Stimulated activated CD8-positive, alpha-beta memory T cell treated with anti-CD3 and anti-CD28 coated beads, Interleukin-15, amount 100 ng/mL, for 4 hours (primary cell): ENCODE measurements at places on chromosomes 16 and 17.

DNA sequence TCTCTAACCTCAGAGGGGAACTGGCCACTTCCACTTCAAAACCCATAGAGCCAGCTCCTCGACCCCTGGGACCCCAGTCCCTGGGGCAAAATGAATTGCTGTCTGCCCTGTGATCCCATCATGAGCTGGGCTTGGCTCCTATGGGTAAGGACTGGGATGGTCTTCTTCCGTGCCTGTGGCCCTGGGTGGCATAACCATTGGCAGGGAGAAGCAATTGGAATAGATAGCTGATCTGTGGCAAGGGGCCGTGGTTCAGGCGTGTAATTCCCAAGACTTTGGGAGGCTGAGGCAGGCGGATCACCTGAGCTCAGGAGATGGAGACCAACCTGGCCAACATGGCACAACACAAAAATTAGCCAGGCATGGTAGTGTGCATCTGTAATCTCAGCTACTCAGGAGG lies 4.3 kb downstream of the SULT1A2 start:
- DNase-seq, result no peak

DNA sequence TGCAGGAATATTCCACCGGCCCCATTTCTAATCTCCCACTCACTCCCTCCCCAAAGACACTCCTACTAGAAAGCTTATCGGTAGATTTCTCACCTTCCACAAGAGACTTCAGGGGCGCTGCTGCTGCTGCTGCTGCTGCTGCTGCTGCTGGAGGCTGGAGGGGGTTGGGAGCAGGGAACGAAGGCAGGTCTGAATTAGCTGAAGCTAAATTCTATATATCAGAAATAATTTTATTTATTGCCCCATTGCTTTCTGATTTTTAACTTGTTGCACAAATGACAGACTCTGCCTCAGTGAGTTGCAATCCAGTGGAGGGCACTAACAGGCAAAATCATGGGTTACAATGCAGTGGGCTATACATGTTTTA lies 25.8 kb upstream of the HLF start:
- DNase-seq, result no peak

GRCh38 chr17:78935419-78936323 lies 10.5 kb upstream of the TIMP2 start:
- DNase-seq, result no peak

DNA sequence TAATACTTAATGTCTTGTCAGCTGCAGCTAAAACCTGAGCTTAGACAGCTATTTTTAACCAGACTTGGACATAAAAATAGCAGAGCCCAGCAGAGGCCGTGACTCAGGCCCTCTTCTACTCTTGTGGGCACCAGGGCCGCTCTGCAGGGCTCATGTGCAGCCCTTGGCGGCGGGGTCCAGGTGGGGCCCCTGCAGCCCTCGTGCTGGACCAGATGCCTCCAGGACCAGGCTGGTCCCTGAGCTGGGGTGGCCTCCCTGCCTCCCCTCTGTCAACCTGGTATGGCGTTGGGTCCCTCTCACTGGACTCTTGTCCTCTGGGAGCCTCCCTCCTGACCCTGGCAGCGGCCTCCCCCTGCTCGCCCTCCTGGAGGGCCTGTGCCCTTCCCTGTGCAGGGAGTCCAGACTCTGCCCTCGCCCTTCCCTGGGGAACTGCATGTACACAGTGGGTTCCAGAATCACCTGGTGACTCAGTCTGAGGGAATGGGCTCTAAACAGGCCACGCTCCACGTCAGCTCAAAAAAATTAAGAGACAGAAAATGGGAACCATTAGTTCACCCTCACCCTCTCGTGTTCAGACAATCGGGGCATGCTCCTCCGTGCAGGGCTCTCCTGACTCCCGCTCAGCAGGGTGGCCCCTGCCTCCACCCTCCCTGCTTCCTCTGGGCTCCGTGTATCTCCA lies 9.7 kb downstream of the CDK5R1 start:
- DNase-seq, result no peak

- DNase-seq, result no peak
These were observed 24.9 kb upstream of the RHOT1 start for GRCh38 chr17:32117399-32117798.

- no peak for DNase-seq
These were observed 1.2 kb downstream of the EPN3 start for GRCh38 chr17:50533720-50534148.

- DNase-seq, result no peak
These were observed 10.0 kb upstream of the COPRS start for GRCh38 chr17:31869031-31869430.

DNA sequence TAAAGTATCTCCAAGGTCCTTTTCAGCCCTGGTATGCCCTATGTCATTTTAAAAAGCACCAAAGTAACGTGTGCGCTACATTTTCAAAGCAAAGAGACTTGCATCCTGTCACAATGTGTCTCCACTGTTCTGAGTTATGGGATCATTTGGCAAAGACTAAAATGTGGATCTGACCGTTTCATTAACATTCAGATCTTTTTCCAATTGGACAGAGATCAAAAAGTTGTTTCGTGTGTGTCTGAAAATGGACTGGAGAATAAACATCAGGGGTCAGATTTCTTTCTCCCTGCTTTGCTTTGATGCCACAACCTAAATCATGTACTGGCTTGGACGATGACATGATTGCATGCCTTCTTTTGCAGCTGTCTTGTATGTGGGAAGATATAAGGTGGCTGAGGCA lies 136.0 kb upstream of the NOG start:
- no peak for DNase-seq

- no peak for DNase-seq
These were observed 140.0 kb downstream of the CHD9NB start for GRCh38 chr16:52912565-52913173.

DNA sequence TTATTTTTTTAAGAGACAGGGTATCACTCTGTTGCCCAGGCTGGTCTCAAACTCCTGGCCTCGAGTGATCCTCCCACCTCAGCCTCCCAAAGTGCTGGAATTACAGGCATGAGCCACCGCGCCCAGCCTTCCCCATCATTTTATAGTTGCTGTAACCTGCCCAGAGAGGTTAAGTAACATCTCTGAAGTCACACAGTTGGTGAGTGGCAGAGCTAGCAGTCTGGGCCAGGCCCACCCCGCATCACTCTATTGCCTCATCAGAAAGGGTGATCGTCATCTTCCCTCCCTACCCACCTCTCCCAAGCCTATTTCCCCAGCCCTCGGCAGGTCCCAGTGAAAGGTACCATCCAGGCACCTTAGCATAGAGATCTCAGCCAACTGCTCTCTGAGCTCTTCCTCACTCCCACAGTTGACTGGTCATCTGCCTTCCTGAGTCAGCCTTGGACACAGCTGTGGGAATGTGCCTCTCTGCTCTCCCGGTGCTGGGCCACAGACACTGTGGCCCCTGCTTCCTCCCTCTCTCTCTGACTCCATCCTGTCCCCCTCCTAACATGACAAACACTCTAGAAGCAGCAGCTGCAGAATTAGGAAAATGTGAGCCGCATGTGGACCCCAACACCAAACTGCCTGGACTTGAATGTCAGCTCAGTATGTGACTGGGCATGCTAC lies 57.1 kb downstream of the SCNN1B start:
- no peak for DNase-seq

DNA sequence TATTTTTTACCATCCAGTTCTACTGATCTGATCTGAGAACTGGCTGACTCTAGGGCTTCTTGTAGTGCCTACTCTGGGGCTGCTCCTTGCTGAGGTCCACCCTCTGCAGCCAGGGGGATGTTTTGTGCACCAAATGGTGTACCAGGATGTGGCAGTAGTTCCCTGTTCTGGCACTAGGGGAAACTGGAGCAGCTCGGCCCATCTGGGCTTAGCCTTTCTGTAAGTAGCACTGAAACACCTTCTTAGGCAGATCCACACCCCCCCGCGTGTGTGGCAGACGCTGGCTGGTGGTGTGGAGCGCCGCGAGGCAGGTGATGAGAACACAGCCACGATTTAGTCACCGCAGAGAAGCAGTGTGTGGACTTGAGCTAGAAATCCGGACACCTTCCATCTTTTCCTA lies 17.0 kb downstream of the DUSP14 start:
- DNase-seq, result no peak

DNA sequence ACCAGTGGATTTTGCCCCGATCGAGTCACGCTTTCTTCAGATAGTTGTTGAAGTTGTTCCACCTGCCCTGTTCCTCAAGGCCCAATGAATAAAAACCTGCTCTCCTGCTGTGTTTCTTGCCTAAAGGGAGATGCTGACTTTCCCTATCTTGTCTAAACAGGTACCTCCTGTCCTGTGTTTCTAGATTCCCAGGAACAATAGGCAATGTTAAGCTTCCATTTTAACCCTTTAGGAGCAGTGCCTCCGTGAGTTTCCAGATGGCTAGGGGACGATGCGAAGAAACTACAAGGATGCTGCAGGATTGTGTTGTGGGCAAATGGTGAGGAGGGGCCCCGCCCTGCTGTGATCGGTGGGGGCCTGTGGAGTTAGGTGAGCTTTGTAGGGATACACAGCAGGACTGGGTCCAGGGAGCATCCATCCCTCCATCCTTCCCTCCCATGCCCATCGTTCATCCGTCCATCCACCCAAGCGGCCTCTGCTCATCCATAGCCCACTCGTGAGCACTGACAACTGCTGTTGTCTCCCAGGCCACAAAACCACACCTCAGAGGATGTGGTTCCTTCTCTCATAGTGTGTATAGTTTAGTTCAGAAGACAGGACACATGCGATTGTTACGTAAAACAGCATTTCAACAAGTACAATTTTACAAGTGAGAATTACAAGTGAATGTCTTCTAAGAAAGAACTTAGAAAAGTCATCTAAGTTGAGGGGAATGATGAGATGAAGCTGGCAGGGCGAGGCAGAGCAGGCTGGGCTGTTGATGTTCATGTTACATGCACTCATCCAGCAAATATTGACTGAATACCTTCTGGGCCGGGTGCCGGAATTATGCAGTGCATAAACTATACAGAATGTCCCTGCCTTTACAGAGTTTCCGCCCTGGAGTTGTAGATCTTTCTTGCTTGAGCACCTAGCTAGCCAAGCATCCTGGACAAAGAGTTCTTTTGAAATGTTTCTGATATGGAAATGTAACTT lies 5.2 kb downstream of the ARSG start:
- DNase-seq, result no peak

- DNase-seq, result no peak
These were observed 206.1 kb downstream of the HAPSTR1 start for GRCh38 chr16:9297437-9298113.

- DNase-seq, result no peak
These were observed 36.1 kb downstream of the ARL4D start for GRCh38 chr17:43434902-43435319.

- no peak for DNase-seq
These were observed 2.8 kb upstream of the PVALEF start for GRCh38 chr17:81162491-81162890.

- DNase-seq, result no peak
These were observed 51.6 kb downstream of the N4BP1 start for GRCh38 chr16:48558371-48558841.

- DNase-seq, result no peak
These were observed 4.4 kb upstream of the OR1F1 start for GRCh38 chr16:3183445-3184139.

DNA sequence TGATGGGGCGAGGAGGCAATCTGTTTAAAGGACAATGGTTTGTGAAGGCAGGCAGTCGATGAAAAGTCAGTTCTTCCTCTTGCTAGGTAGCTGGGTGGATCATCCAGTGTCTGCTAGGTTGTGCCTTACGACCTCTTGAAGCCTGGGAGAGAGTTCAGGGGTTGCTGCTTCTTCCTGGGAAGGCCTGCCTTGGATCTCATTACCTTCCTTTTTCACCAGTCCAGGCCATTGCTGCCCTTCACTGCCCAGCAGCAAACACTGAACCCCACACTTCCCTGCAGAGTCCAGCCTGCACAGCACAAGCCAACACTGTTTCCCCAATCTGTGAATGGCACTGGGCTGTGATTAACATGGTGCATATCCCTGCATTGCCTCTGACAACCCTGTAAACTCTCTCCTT lies 24.7 kb downstream of the HS3ST2 start:
- DNase-seq, result no peak

GRCh38 chr17:42311240-42312034 lies 23.1 kb downstream of the STAT5A start:
- no peak for DNase-seq

- DNase-seq, result no peak
These were observed 5.7 kb upstream of the CEP131 start for GRCh38 chr17:81228420-81228819.

GRCh38 chr16:57622361-57623250 lies 5.8 kb upstream of the ADGRG1 start:
- no peak for DNase-seq

- no peak for DNase-seq
These were observed 59.9 kb upstream of the CDH5 start for GRCh38 chr16:66306366-66307150.

DNA sequence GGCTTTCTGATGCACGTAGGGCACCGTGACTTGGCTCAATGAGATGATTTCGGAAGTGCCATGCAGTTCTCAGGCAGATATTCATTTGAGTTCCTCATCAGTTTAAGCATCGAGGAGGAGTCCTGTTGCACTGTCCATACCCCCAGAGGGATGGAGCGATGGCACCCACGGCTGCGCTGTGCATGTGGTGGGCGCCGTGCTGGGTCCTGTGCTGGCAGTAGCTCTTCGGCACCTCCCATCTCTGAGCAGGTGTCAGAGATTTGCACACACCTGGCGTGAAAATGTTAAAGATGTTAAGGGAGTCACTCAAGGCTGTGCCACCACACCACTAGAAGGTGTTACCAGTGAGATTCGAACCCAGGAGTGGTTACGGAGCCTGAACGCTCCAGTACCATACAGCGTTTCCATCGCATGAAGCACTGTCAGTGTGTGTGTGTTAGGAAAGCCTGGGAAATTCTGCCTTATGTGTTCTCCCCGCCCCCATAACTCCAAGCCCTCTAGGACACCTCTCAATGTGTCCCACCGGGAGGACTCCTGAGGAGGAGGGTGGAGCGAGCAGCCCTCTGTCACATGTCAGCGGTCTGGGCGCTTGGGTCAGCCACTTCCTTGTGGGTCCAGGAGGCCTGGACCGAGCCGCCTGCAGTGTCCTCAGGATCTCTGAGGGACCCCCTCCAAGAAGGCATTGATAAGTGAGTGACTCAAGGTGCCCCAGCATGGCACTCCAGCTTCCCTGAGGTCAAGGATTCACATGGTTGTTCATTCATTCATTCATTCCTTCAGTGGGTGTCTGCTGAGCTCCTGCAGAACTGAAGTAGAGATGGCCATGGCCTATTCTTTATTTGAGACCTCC lies 3.8 kb downstream of the MRC2 start:
- no peak for DNase-seq

GRCh38 chr16:10465821-10466220 lies 80.0 kb downstream of the ATF7IP2 start:
- DNase-seq, result no peak

GRCh38 chr16:14001521-14001920 lies 69.6 kb upstream of the MRTFB start:
- no peak for DNase-seq

DNA sequence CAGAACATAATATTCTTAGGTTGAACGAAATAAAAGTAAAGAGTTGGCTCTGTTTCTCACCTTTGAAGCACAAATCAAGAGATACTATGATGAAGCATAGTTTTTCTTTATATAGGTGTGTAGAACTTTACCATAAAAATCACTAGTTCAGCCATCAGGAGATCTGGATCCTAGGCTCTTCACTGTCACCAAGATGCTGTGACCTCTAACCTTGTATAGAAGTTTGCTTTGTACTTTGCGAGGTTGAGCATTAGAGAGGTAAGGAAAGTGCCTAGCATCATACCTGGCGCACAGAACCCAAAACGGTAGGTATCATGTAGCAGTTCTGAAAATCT lies 553 bp upstream of the CDC6 start:
- no peak for DNase-seq
